ENCODE measurements at places on chromosomes 7 and 10.

GRCh38 chr7:147523056-147523455 lies 1067.5 kb upstream of the C7orf33 start:
- no peak for DNase-seq

DNA sequence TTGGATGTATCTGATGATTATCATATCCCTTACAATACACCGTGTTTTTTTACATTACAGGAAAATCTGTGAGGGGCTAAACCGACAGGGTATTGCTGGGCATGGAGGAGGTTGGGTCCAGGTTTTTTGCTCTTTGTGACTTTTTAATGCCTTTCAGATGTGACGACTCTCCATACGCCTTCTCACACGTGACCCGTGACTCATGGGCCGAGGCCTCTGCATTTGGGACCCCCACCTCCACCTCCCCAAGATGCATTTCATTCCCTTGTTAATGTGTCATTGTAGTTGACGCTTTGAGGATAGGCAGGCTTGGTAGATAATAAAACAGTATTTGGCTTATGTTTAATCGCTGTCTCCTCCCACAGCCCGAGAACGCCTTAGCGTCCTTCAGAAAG lies 95.3 kb downstream of the CUX1 start:
- DNase-seq, result no peak

DNA sequence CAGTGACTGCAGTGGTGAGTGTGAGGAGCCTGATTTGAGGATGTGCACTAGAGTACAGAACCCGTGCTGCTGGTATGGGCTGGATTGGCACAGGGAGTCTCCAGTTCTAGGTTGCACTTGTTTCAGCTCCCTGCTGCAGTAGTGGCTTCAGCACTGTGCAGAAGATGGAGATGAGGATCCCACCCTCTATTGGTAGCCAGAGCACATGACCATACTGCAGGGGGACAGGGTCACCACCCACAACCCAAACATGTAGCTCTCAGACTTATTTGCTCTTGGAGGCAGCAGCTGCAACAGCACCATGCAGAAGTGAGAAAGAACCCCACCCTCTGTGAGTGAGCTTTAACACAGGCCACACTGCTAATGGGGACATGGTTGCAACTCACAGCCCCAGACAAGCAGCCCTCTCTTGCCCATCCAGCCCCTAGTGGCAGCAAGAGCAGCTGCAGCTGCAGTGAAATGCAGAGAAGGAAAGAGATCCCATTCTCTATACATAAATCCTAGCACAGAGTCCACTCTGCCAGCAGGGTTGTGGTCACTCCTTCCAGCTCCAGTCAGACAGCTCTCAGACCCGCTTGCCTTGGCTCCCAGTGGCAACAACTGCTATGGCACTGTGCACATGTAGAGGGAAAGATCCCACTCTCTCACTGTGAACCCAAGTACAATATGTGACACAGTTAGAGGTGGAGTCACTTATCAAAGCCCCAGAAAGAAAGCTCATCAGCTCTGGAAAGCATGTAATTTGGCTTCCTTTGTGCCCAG lies 51.4 kb upstream of the SCIN start:
- no peak for DNase-seq

DNA sequence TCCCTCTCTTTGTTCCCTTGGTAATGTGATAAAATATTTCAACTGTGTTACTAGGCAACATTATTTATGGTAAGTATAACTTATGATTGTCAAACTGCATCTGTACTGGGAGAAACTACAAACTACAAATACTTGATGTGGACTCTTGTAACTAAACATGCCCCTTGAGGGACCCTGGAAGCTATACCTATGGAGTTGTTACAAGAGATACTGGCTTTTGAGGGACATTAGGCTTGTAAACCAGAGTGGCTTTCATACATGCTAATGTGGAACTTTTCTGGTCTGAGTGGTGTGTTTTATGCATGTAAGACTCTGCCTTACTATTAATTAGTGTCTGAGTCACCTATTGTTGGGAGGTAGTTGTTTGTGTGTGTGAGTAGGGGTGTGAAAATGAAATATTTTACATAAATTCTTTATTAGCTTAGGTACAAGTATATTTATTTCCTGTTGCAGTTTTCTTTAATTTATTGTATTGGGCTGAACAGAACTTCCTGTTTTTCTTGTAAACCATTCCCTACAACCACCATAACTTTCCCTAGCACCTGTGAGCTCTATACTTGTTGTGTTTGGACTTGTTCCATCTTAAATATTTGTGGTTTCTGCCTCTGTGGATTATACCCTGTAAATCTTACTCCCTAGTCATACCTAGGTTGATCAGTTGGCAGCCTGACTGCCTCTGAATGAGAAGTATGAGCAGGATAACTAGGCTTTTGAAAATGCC lies 49.8 kb downstream of the STK31 start:
- DNase-seq, result no peak

DNA sequence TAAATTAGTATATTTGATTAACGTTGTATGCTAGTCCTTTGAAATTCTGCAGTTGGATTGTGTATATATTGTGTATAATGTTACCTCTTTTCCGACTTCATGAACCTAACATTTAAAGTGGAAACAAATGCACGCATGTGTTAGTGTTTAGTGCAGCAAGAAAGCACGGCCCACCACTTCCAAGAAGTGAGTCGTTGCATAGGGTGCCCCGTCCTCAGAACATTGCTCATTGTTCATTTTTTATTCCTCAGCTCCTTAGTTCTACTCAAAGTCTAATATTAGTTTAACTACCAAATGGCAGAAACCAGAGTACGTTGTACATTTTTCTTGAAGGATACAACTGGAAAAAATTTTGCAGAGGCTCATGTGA lies 407.6 kb downstream of the AUTS2 start:
- no peak for DNase-seq

GRCh38 chr10:75013522-75013921 lies 97.9 kb upstream of the SAMD8 start:
- DNase-seq, result no peak

DNA sequence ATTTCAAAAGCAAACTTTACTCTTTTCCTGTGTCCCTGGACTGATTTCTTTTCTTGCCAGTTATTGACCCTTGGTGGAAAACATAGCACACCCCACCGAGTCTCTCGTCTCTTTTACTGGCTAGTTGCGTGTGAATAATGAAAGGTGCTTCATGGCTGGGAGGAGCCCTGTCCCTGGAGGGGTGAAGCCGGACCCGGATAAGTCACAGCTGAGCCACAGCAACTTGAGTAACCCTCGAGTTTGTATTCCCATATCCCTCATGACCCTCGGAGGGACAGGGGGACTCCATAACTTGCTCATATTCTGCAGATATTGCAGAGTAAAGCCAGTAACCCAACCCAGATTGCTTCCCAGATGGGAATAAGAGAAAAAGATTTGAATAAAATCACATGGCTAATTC lies 147.5 kb upstream of the FRMD4A start:
- DNase-seq, result no peak

DNA sequence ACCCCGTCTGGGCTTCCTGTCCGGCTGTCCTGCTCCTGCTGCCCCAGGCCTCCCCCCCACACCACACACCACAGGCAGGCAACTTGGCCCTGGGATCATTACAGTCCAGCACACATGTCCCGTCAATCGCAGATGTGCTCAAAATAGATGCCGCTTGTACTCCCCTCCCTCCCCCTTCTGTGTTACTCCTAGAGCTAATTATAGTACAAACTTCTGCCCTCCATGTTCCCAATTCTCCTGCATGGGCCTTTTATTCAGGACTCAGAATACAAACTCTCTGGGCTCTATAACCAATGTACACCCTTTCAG lies at the start of gene SYNPO2L:
TSS of gene SYNPO2L (minus strand) at position 40 of the 309 bp plus-strand sequence. CDS start 107 bp downstream, outside the sequence.
- no peak for DNase-seq

- DNase-seq, result no peak
Observed at GRCh38 chr7:3486841-3487240, 185.8 kb downstream of the SDK1 start.

DNA sequence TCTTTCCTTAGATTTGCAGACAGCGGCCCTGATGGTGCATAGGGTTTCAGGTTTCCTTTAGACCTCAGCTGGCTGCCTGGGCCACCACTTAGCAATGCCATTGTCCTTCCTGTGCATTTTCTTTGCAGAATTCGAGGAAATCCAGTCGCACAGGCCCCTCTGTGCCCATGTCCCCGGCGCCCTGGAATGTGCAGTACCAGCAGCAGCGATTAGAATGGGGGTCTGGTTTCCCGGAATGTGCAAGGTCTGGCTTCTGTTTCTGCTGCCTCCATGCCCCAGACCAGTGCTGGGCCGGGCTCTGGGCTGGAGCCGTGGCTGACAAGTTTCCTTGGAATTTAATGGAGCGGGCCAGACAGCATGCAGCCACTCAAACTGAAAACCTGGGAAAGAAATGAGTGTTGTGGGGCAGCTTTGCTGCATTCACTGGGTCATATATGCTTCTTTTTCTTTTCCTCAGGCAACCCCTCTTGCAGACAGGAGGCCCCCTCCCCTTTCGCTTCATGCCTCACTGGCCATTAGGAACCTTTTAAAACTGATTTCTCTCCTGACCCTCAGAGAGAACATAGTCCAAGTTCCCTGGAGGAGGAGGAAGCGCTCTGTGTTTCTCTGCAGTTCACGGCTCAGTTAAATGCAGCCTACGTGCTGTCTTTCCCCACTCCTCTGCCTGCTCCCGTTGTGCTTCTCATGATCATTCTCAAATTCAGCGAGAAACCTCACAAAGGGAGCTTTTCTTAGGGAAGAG lies 14.4 kb downstream of the HTRA1 start:
- no peak for DNase-seq

DNA sequence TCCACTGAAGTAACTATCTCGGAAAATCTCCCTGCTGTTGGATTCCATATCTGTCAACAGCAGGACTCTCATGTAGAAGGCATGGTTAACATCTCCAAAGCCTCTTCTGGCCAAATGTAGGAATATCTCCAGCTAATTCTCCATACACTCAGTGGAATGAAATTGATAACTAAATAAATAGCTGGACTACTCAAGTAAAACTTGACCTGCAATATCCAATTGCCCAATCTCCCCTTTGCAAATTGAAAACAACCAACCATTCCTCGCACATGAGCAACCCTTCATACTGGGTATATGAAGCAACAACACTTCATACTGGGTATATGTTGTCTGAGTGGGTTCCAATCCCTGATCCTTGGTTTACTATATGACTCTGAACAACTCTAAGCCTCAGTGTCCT lies 105.4 kb upstream of the KMT2E start:
- no peak for DNase-seq

DNA sequence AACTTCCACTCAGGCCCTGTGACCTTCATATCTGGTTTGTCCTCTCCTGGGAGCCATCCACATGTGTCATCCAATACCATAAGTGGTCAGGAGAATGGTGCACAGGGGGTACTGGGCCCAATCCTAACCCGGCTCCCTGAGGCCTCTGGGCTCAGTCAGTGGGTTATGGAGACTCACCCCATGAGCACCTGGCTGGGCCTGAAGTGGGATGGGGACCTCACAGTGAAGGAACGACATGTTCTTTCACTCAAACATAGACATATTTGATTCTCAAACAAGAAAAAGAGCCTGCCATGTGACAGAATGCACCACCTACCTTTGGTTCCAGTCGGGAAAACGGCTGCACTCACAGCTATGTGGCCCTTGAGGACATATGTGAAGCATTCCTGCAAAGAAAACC lies 51.8 kb downstream of the XPNPEP1 start:
- no peak for DNase-seq

- DNase-seq, result no peak
Observed at GRCh38 chr7:102974366-102975236, 61.8 kb downstream of the LRRC17 start.

DNA sequence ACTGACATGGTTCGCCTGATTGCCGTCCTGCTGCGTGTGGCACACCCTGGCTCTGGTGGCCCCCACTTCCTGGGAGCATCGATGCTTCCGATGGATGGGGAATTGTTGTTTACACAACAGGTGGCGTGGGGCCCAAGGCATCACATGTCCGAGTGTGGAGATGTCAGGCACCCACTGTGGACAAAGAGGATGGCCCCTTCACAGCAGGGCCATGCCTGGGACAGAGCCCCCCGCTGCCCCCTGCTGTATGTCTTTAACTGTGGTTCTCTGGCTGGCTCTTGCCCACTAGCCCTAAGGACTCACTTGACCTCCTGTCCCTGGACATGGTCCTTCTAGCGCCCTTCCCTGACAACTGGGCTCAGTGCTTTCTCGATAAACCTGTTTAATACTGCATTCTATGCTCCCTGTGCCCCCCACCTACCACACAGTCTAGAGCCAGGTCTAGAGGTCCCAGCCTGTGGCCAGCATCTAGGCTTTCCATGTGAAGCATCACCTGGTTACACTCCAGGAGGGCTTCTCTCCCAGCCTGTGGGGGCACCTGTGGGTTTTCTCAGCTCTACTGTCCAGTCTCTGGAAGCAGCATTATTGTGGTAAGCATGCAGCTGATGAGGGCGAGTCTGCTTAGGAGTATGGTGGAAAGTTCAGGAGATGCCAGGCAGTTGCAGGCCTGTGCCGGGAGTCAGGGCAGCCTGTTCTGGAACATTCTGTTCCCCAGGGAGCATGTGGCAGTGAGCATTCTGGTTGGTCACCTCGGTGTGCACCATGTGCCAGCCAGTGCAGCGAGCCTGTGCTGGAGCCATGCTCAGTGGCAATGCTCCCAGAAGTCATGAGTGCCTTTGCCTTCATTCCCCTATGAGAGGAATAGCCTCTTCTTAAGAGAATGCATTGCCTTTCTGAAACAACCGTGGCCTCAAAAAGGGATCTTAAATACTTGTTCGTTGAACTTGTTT lies 10.4 kb downstream of the ADCY1 start:
- DNase-seq, result no peak

- no peak for DNase-seq
Observed at GRCh38 chr7:9961161-9961922, 1012.3 kb upstream of the PHF14 start.

- peak; percentile 24 for DNase-seq
Observed at GRCh38 chr7:55641273-55641691, 69.0 kb upstream of the VOPP1 start.

GRCh38 chr10:49309691-49310411 lies 10.9 kb downstream of the C10orf71 start:
- DNase-seq, result peak; percentile 6

DNA sequence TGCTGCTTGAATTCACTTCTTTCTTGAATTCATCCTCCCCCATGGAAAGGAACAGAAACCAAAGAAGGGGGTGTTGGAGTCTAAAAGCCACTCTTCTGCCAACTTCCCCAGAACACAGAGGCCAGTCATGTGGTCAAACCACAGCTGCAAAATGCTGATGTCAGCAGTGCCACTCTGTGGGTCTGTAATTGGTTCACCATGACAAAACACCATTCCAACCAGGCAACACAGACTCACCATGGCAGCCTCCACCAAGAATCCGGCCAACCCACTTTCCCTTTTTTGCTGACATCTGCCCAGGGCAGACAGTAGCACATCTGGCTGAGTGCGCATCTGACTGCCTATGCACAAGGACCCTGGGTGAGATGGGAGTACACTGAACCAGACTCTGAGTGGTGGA lies 16.8 kb downstream of the OSBPL3 start:
- no peak for DNase-seq

- DNase-seq, result no peak
Observed at GRCh38 chr7:144649120-144649519, 186.7 kb downstream of the TPK1 start.

- DNase-seq, result no peak
Observed at GRCh38 chr7:761101-761500, 34.0 kb upstream of the PRKAR1B start.

- no peak for DNase-seq
Observed at GRCh38 chr10:14653271-14654161, 121.2 kb downstream of the FAM107B start.

GRCh38 chr7:71329030-71329660 lies 197.2 kb downstream of the GALNT17 start:
- DNase-seq, result no peak

- DNase-seq, result no peak
Observed at GRCh38 chr7:100400656-100401055, 27.4 kb downstream of the PILRA start.
